ENCODE measurements at places on chromosomes 6 and 20.

DNA sequence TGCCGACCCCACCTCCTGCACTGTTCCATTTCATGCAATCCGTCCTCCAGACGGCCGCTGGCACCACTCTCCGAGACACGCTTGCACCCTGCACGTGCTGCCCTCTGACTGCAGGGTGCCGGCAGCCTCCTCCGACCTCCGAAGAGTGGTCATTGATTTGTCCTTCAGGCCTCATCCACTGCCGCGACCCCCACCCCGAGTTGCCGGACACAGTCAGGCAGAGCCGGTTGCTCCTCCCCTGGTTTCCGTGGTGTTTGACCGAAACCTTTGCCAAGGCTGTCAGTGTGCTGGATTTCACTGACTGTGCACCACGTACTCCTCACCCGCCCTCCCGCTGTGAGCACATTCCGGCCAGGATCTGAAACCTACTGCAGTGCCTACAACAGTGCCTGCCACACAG is 156.4 kb upstream of the PDE10A start:
- DNase-seq: no peak

GRCh38 chr20:58046311-58046710 is 182.1 kb downstream of the ANKRD60 start:
- DNase-seq: no peak

DNA sequence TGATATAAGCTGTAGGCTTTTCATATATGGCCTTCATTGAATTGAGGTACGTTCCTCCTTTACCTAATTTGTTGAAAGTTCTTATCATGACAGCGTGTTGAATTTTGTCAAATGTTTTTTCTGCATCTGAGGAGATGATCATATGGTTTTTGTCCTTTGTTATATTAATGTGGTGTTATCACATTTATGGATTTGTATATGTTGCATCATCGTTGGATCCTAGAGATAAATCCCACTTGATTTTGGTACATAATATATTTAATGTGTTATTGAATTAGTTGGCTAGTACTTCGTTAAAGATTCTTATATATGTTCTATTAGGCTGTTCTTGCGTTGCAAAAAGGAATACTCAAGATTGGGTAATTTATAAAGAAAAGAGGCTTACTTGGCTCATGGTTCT is 8.6 kb upstream of the WFDC9 start:
- no peak for DNase-seq

GRCh38 chr6:116108836-116109235 is 8.2 kb downstream of the NT5DC1 start:
- DNase-seq: no peak

GRCh38 chr6:57064809-57065208 is 18.3 kb downstream of the KIAA1586 start:
- no peak for DNase-seq

- peak; percentile 47 for DNase-seq
Observed at GRCh38 chr6:134316733-134317431, 1.0 kb downstream of the SGK1 start.

DNA sequence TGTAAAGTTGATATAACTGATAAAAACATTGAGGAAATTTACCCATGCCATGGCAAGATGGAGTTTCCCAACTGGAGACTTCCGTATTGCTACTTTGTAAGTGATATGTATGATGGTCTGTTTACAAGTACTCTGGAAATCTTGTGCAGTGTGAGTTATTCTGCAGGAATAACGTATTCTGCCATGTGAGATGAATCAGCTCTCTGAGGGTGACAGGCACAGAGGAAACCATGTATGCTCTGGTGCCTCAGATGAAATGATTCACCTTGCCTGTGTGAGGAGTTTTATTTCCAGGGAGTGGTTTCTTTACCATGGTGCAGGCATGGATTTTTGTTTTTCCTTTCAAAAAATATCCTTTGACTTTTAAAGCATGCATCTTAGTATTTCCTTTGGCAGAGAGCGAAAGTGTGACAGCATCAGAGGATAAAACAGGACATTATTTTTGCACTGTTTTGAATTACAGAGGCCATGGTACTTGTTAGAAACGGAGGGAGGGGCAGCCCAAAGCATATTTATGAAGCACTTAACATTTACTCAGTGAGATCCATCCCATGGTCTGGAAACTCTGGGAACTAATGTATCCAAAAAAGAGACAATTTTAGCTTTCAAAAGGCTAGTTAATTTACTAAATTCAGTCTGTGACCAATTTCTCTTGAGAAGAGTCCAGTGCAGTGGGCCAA is 36.0 kb upstream of the MTRF1L start:
- DNase-seq: no peak

- no peak for DNase-seq
Observed at GRCh38 chr6:133187657-133188453, 53.3 kb upstream of the EYA4 start.

- DNase-seq: no peak
Observed at GRCh38 chr20:9141921-9142320, 73.0 kb downstream of the PLCB4 start.

DNA sequence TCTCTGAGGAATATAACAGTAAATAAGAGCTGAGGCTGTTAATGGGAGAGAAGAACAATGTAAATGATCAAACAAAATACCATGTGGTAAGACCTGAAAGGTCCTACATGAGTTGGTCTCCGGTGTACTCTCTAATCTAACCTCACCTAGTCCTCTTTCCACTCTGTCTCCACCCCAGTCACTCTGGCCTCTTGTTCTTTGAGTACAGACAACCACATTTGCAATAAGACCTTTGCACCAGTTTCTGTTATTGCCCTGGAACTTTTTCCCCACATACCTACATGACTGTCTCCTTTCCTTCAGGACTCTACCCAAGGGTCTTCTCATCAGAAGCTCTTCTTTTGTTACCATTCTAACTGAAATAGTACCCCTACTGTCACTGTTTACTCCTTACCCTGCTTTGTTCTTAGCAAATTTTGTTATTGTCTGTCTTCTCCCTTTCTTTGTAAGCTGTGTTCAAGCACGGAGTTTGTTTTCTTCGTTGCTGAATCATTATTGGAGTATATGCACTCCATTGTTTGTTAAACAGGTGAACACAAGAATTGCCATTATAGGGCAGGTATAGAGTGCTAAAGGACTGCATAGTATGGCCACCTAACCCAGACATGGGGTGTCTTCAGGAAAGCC is 37.3 kb downstream of the MAPK14 start:
- no peak for DNase-seq

- no peak for DNase-seq
Observed at GRCh38 chr6:79824202-79824601, 123.2 kb downstream of the ELOVL4 start.

- no peak for DNase-seq
Observed at GRCh38 chr6:123896869-123897268, 93.2 kb downstream of the NKAIN2 start.

GRCh38 chr6:146305092-146305491 is 238.5 kb upstream of the RAB32 start:
- no peak for DNase-seq

DNA sequence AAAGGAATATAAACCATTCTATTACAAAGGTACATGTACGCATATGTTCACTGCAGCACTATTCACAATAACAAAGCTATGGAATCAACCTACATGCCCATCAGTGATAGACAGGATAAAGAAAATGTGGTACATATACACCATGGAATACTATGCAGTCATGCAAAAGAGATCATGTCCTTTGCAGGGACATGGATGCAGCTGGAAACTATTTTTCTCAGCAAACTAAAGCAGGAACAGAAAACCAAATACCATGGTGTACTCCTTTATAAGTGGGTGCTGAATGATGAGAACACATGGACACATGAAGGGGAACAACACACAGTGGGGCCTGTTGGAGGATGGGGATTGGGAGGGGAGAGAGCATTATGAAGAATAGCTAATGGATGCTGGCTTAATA is 104.6 kb upstream of the CENPW start:
- no peak for DNase-seq

GRCh38 chr6:90044182-90044832 is 150.0 kb downstream of the GJA10 start:
- no peak for DNase-seq

- no peak for DNase-seq
Observed at GRCh38 chr6:169575365-169575764, 126.5 kb downstream of the WDR27 start.

GRCh38 chr20:44702776-44703175 is 12.4 kb upstream of the CCN5 start:
- no peak for DNase-seq

GRCh38 chr6:14458669-14459266 is 341.2 kb downstream of the CD83 start:
- DNase-seq: no peak

DNA sequence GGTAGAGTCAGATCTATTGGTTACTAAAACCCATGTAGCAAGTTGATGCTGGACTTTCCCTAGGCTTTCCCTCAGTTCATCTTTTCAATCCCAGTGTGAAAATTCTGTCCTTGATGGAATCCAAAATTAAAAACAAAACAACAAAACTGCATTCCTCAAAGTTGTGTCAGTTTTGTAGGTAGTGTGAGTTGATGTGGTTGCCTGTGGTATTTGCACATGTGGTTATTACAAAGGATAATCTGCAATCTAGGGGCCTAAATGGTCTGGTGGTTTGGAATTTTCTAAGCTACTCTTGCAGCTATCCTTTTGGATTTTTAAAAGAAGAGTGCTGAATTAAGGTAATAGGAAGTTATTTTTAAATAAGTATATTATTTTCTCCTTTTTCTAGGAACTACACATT is 132.2 kb upstream of the SCGN start:
- no peak for DNase-seq

DNA sequence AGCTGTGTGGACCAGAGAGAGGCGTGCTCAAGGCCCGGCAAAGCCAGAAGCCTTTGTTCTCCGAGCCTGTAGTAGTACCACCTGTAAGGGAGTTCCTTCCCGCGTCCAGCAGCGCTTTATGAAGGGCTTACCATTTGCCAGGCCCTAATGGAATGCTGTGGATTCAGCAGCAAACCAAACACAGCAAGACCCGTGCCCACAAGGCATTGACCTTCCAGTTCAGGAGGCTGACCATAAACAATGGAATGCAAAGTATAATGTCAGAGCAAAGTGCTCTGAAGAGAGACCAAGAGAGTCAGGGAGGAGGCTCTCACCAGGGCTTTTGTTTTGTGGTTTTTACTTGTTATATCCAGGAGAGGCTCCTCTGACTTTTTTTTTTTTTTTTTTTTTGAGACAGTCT is 209.8 kb downstream of the ZMYND8 start:
- no peak for DNase-seq

GRCh38 chr20:45415822-45416637 is at the start of gene PIGT:
Gene PIGT (plus strand): TSS chr20:45416141. CDS start chr20:45416157, 16 bp downstream.
- DNase-seq: peak; percentile 91

GRCh38 chr6:111657146-111657545 is 51.5 kb upstream of the TRAF3IP2 start:
- DNase-seq: no peak

DNA sequence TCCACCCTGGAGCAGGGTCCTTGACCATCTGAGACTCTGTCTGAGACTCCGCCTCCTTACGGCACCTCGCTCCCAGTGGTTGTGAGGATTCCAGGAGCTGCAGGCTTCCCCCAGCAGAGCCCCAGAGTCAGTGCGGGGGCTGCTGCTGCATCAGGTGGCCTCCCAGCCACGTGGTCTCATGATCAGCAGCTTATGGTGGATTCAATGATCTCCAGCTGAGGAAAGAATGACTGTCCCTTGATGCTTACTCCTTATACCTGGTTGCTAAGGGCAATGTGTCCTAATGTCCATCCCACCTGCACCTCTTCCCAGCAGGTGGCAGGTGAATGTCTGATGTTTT is 40.0 kb downstream of the SLC22A1 start:
- no peak for DNase-seq

GRCh38 chr6:105753620-105754211 is 332.4 kb upstream of the PRDM1 start:
- DNase-seq: no peak

DNA sequence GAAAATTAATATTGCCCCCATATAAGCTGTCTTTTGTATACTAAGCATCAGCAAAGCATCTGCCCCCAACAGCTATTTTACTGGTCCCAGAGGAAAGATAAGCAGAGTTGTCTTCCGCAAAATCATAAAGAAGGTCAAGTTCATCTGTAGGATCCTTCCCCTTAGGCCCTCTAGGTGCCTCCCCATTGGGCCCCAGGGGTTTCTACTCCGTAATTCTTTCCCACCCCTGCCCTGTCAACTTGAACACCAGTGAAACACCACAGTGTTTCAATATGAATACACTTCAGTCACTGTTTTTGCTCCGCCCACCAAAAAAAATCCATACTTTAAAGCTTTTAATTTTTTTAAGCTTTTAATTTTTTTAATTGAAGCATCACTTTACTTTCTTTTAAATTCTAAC is 159.2 kb downstream of the ATXN1 start:
- DNase-seq: no peak

DNA sequence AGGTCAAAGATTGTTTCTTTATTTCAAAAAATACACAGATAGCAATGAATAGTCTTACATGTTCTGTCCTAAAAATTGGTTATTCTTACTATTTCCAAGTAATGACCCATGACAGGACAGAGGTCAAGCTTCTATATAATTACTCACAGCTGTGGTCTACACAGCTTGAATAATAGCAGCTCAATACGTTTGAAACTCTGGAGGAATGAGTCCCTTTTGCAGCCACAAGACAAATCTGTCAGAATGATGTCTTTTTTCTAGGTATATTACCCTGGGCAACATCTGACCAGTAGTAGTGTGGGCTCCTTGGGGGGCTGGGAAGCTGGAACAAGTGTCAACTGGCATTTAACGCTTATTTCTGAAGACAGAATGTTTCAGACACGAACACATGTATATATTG is 84.9 kb upstream of the HTR1B start:
- no peak for DNase-seq

DNA sequence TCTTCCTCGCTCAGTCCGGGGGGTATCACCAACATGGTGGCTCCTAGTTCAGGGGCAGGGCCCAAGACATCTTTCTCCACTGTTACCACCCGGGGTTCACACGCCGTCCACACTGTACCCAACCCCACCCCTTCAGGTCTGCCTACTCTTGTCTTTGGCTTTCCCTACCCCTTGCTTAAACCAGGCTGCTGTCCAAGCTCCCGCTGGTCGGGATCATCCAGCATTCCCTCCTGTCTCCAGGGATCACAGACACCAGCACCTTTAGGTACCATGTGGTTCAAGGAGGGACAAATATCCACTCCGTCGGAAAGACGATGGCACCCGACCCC is 395 bp downstream of the NELFE start:
- DNase-seq: no peak

DNA sequence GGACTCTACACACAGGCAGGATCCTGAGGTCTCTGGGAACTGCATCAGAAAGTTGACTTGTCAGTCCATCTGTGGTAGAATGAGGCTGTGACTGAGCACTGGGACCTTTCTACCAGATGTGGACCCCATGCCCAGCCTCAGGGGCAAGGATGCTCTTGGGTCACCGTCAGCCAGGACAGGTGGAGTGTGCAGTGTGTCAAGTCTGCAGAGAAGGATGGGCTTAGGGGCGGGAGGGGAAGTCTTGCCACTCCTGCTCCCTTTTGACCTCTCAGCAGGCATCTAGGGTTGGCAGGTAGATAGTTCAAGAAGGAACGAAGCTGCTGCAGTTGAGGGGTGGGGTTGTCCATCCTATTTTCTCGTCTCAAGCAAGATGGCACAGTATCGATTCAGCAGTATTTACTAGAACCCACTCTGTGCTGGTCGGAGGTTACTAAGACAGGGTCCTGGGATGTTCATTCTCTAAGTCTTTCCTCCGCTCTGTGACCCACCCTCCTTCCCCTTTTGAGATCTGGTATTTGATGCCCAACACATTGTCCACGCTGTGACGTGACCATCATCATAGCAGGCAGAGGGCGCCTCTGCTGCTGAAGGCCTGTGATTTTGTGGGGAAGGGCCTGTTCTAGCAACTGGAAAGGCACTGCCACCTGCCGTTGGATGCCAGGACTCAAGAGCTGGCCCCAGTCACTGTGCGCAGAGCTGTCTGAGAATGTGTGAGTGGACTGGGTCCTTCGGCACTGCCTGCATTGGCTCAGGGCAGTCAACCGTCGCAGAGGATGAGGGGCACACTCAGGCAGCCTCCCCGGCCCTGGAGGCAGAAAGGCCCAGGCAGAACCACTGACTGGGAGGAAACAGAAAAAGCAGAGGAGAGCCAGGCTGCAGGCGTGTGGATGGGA is 23.2 kb downstream of the RBCK1 start:
- DNase-seq: peak; percentile 60
